ENCODE measurements at places on chromosomes 2 and 18.

DNA sequence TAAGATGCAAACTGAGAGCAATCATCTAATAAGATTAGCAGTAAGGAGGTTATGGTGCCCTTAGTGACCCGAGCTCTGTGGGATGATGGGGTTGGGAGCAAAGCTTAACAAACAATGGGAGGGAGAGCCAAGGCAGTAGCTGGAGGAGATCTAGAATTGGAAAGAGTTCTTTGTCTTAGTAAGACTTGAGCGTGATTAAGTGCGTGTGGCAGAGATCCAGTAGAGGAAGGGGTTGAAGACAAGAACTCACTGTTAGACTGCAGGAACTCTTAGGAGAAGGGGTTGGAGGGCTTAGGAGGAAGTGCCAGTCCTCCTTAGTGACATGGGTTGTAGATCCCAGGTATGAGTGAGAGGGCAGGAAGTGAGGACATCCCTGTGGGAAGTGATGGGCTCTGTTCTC lies 184.7 kb downstream of the GFPT1 start:
- no peak for DNase-seq

DNA sequence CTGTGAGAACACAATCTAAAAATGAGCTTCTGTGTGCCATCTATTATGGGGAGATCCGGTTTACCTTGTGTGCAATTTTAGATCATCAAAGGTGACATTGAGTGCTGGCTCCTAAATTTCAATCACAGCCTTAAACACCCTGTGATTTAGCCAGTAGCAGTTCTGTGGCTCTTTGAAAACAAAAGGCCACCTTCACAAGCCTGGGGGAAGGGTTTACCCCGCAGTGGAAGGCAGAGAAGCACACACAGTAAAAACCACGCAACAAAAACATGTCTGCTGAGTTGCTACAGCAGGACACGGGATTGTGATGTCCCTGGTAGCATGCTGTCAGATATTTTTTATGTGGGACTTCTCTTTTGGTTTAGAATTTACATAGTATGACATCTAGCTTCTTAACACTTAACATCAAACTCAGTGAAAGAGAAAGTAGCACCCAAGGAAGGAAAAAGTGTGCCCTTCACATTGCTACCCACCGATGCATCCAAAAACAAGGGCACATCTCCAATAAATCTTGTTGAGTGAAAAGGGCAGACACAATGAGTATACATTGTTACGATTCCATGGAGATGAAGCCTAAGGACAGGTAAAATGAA lies 56.1 kb upstream of the RNF152 start:
- DNase-seq: no peak

DNA sequence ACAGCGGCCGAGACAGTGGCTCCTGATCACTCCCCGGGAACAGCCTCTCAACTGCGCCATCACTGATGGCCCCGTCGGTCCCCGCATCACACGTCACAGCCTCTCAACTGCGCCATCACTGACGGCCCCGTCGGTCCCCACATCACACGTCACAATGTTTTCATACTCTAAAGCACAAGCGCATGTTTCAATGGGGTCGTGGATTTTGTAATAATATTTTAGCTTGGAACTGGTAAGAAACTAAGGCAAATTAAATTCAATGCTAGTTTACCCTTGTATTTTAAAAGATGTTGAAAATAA lies 44.2 kb upstream of the CTDP1 start:
- DNase-seq: no peak

DNA sequence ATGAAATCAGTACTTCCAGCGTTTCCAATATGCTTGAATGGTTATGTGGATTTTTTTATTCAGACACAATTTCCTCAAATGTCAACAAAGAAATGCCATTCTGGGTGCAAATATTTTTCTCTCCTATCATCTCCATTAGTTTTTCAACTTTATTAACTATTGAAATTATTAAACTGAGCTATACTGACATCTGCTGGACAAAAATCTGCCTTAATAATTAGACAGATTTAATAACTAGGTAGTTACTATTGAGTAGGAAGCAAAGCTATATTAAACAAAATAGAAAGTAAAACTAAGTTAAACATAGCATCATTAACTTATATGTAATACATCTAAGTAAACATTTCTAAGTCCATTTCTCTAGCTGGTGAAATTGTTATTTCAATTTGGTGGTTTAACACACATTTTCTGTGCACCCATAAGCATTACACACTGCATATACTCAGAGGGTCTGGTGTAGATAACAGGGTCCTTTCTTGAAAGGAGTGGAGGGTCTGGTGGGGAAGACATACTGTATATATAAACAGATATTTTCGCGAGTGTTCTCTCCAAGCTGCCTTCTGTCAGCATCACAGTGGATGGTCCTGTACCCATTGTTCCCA lies 77.0 kb downstream of the LANCL1 start:
- DNase-seq: no peak

DNA sequence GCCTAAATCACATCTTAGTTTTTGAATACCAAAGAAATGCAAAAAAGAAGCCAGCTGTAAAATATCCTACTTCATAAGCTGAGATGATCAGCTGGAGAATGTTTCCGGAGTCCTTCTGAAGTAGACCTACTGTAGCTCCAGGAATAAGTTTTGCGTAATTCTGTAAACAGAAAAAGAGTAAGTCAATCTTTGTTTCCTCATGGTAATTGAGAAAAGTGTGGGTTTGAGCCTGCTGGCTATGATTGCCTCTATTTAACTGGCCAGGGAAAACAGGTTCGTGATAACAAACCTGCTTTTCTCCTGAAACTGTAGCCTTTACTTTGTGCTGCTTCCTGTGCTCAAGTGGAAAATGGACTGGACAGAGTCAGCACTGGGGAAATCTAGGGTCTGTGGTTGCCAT lies 58.2 kb downstream of the ITGB6 start:
- DNase-seq: no peak

DNA sequence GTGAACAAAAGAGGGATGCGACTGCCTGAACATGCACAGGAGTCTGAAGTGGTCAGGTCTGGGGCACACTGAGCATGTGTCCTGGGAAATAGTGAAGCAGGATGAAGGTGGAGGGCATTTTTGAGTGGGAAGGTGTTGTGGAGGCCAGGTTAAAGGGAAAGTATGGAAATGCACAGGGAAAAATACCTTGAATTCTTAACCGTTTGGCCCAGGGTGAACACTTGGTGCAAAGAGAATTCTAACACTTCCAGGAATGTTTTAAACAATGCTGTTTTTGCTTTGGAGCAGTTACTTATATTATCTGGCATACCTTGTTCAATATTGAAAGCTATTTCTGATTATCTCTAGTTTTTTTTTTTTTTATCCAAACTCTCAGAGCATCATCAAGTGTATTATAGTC lies 623.5 kb downstream of the DCC start:
- no peak for DNase-seq

GRCh38 chr2:30188292-30188691 lies 41.5 kb downstream of the YPEL5 start:
- no peak for DNase-seq

- DNase-seq: no peak
Measured at GRCh38 chr2:98806236-98806697, 75.3 kb upstream of the MGAT4A start.

- DNase-seq: no peak
Measured at GRCh38 chr2:136016836-136017235, 31.4 kb upstream of the DARS1 start.

- DNase-seq: no peak
Measured at GRCh38 chr2:223048519-223048918, 3.5 kb upstream of the KCNE4 start.

GRCh38 chr2:140657657-140658056 lies 1473.2 kb downstream of the LRP1B start:
- no peak for DNase-seq

GRCh38 chr2:234996069-234996940 lies 44.5 kb downstream of the SH3BP4 start:
- DNase-seq: no peak

GRCh38 chr18:75123113-75123512 lies 85.8 kb downstream of the PTGR3 start:
- DNase-seq: no peak

- DNase-seq: no peak
Measured at GRCh38 chr2:164896634-164897355, 55.2 kb upstream of the COBLL1 start.

GRCh38 chr18:39732918-39733317 lies 2167.3 kb upstream of the CELF4 start:
- no peak for DNase-seq

- no peak for DNase-seq
Measured at GRCh38 chr2:190781604-190782198, 98.9 kb upstream of the GLS start.

DNA sequence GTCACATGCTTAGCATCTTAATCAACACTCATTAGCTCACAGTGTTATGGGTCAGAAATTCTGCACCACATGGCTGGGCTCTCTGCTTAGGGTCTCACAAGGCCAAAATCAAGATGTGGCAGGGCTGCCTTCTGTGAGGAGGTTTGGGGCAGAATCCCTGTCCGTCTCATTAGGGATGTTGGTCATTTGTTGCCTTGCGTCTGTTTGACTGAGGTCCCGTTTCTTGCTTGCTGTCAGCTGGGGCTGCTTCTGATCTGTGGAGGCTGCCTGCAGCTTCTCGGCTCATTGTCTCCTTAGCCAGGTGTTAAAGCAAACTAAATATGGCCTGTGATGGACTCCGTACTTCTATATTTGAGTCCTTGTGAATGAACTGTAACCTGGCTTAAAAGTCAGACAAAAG lies 146.5 kb downstream of the NDUFA10 start:
- no peak for DNase-seq

DNA sequence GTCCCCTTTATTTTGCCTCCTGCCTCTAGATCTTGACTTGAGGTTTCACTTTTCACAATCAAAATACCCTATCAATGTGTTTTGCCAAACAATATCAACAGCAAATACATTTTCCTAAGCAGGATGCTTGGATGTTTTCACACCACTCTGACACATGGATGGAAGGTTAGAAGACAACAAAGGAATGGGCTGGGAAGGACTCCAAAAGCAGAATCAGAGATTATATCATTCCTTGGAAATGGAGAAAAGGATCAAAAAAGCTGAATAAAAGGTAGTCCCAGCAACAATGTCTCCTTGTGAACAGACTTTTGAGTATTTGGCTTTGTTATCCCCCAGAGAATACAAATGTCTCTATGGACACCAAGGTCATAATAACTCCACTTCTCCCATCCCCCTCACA lies 170.8 kb downstream of the ETAA1 start:
- DNase-seq: no peak

- no peak for DNase-seq
Measured at GRCh38 chr2:40228310-40228709, 223.6 kb downstream of the SLC8A1 start.

- no peak for DNase-seq
Measured at GRCh38 chr2:238638100-238638981, 209.5 kb upstream of the TWIST2 start.

DNA sequence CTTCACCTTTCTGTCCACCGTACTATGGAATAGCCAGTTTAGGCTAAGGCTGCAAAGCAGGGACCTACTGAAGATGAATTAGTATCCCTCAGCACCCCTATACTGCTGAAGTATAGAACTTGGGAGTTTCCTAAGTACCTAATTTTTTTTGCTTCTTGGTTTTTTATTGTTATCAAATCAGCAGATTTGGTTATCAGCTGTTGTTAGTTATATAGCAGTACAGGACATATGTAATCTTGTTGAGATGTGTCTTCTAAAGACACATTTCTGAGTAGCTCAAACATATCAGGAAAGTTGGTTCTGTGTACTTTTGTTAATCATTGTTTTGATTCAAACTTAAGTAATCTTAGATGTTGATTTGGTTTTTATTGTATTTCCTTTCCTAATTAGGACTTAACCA lies 5.2 kb downstream of the MYL12A start:
- no peak for DNase-seq

- no peak for DNase-seq
Measured at GRCh38 chr2:98663511-98664090, 55.2 kb downstream of the UNC50 start.

DNA sequence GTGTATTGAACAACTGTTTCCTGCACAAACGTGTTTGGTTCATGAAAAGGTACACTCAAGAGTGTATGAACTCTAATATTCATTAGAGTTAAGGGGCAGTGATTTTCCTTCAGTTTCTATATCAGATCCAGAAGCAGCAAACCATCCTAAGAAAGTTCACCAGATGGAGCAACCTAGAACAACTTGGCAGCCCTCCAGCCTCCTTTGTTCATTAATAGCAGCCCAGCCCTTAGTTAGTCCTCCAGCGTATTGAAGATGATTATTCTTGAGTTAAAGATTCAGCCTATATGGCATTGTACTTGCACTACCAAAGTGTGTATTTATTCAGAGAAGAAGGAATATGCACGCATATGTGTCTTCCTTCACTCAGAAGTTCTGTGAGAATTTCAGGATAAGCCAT lies 365.5 kb downstream of the SETBP1 start:
- no peak for DNase-seq

- peak; percentile 12 for DNase-seq
Measured at GRCh38 chr2:224357098-224357901, 44.6 kb downstream of the FAM124B start.

GRCh38 chr2:218927422-218927821 lies 32.0 kb upstream of the CDK5R2 start:
- DNase-seq: no peak

GRCh38 chr2:197442857-197443256 lies 8.0 kb upstream of the SF3B1 start:
- DNase-seq: no peak

DNA sequence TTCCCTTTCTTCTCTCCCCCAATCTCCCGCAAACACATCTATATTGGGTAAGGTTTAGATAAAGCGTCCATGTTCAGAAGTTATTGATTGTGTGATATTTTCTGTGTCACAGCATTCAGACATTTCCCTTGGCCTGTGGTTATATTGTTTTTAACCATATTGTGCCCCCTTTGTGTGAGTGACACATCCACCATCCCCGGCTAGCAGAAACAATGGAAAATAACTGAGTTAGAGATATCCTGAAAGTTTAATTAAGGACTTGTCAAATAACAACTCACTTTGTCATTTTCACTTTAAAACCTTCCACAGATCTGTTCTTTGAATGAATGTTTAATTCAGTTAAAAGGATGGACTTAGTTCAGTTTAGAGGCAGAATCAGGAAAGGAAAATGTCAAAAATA lies 151.0 kb downstream of the KCNJ3 start:
- no peak for DNase-seq

DNA sequence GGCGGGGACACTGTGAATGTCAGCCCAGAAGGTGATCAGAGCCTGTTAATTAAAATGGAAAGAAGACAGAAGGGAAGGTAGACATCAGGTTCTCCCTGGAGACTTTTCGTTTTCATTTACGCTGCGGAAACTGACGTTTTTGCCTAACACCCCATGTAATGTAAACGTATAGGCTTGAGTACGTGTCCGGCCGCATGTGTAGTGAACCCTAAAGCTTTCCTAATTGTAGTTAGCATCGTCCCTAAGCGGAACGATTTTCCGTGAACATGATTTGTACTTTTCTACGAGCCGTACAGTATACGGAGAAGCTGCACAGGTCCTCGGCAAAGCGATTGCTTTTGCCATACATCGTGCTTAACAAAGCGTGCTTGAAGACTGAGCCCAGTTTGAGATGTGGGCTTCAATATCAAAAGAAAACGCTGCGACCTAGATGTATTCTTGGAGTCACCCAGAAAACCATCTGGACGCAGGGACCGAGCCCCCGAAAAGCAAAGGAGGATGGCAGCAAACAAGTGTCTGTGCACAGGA lies 284 bp downstream of the TIMM21 start:
- no peak for DNase-seq

- DNase-seq: no peak
Measured at GRCh38 chr18:58152891-58153290, 108.9 kb downstream of the NEDD4L start.

- DNase-seq: no peak
Measured at GRCh38 chr2:557635-558301, 119.4 kb downstream of the TMEM18 start.

GRCh38 chr2:119136093-119136492 lies 22.5 kb downstream of the C1QL2 start:
- no peak for DNase-seq

Data from GM04503 (cell line).